Stimulated activated CD4-positive, alpha-beta T cell treated with anti-CD3 and anti-CD28 coated beads, Interleukin-4, amount 100 ng/mL, for 48 hours (primary cell): ENCODE measurements at places on chromosomes 16 and 17.

GRCh38 chr17:80558046-80558445 lies 13.4 kb downstream of the RPTOR start:
- peak; percentile 12 for DNase-seq

DNA sequence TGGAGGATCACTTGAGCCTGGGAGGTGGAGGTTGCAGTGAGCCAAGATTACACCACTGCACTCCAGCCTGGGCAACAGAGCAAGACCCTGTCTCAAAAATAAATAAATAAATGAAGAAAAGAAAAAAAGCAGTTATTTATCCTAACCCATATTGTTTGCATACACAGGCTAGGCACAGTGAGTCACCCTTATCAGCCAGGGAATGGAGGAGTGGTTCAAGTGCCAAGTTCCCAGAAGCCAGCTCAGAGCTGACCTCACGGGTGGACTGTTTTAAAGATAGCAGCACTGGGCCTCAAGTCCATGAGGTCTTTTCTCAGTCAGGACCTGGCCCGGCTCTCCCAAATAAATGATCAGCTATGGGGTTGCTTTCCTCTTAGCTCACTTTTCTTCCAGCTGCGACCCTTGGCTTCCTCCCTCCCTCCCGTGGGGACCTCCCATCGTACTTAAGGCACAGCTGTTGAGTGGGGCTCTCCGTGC lies 22.6 kb upstream of the MGAT5B start:
- no peak for DNase-seq

- DNase-seq: no peak
Observed at GRCh38 chr17:63819585-63820537, 7.4 kb upstream of the PSMC5 start.

DNA sequence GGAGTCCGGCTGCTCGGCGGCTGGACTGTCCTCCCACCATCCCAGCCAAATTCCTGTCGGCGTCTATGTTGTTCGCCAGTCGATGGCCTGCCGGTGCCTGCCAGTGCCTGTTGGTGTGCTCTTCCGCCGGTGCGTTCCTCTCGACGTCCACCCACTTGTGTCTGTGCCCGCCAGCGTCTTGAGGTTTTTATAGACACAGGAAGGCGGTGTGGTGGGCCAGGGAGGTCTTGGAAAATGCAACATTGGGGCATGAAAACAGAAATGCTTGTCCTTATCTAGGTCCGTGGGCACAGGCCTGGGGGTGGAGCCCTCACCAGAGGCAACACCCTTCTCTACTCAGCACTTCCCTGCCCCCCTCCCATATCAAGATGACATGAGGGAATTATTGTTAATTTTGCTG lies 167.8 kb downstream of the IRF8 start:
- no peak for DNase-seq

- DNase-seq: no peak
Observed at GRCh38 chr17:80164185-80164584, 5.6 kb upstream of the CARD14 start.

DNA sequence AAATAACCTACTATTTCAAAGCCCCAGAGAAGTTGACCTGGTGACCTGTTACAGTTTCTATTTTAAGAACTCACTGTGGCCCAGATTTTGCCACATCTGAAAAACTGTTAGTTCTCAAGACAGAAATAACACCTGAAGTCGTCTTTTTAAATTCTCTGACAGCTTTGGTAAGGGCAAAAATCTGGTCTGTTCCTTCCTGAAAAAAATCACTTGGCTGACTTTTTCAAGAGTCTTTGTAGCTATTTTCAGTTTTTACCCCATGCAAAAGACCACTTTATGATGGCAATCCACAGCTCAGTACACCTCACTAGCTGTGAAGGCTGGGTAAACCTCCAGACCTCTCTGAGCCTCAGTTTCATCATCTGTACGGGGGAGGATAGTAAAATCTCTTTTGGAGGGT lies 60.7 kb upstream of the SREBF1 start:
- DNase-seq: no peak

- DNase-seq: no peak
Observed at GRCh38 chr17:14325618-14326167, 24.8 kb downstream of the HS3ST3B1 start.

- peak; percentile 83 for DNase-seq
Observed at GRCh38 chr16:68040506-68041288, 17.6 kb downstream of the DUS2 start.

DNA sequence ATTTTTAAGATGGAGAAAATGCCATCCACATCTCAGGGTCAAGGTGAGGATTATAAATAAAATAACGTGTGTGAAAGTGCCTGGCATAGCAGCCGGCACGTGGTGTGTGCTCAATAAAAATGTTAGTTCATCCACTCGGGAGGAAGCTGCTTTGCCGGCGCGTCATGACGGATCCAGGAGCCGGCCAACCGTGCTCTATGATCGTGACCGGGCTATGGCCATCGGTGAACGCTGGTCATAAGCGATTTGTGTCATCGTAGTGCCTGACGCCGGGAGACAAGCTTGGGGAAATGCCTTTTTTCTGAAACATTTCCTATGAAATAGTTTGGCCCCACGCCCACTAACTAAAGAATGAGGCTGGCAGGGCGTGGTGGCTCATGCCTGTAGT lies 74.0 kb downstream of the CMC2 start:
- no peak for DNase-seq

DNA sequence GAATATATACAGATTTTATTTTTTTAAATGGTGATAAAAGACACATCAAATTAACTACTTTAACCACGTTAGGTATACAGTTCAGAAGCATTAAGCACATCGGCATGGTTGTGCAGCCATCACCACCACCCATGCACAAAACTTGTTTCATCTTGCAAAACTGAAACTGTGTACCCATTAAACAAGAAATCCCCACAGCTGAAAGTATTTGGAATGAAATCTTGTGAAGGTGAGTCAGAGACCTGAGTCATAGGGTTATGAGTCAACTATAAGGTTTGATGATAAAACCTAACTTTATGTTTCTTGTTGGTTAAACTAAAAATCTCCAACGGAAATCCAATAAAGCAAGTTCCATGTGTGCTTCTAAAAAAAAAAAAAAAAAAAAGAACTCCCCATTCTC lies 561.6 kb upstream of the PSMD7 start:
- no peak for DNase-seq

GRCh38 chr16:592518-593306 lies 2.8 kb downstream of the RAB40C start:
- no peak for DNase-seq

- no peak for DNase-seq
Observed at GRCh38 chr17:28612936-28613872, 781 bp downstream of the RSKR start.

DNA sequence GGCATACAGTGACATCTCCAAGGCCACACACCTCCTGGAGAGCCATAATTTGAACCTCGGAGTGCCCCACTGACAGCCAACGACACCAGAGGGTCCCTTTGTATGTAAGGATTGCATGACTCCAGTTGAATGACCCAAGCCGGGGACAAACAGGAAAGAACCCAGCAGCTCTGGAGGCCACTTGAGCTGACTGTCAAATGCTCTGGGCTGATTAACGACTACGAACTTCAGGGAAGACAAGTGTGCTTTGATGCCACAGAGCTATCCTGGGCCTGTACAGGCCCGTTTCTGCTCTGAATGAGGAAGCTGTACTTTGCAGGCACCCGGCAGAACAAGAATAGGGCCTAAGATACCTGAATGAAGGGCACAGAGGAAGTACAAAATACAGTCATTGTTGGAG lies 404.6 kb downstream of the SLC39A11 start:
- DNase-seq: no peak

- DNase-seq: no peak
Observed at GRCh38 chr16:85449885-85450245, 163.3 kb upstream of the GSE1 start.
